ENCODE measurements at places on chromosomes 16 and 17.

- no peak for DNase-seq
Observed at GRCh38 chr16:3358871-3359270, 3.2 kb downstream of the OR2C1 start.

- DNase-seq = no peak
Observed at GRCh38 chr17:81465910-81466309, 46.7 kb downstream of the ACTG1 start.

DNA sequence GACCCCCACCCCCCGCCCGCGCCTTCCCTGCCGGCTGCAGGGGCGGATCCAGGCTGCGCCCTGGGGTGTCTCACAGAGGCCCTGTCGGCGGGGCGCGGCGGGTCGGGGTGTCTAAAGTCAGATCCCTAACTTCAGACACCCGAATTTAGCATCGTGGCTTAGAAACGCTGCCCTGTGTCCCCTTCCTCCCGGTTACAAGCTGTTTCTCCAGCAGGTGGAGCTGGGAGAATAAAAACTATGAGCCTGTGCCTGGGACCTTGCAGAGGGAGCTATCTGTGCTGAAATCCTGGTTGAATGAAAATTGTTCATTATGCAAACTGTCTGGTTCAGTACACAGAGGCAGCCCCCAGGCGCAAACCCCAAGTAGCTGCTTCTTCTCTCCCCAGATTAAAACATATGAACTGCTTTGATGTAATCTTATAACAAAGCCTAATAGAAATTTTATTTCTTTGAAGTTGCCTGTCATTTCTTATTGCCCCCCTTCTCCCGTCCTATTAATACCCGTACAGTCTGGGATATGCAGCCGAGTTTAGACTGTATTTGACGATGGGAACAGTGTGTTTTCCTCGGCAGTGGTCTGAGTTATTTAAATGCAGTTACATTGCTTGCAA is 79.0 kb downstream of the RPA1 start:
- no peak for DNase-seq

- DNase-seq = no peak
Observed at GRCh38 chr17:46121165-46121764, 72.0 kb downstream of the KANSL1 start.

GRCh38 chr16:74505011-74505410 is 83.7 kb upstream of the CLEC18B start:
- no peak for DNase-seq

DNA sequence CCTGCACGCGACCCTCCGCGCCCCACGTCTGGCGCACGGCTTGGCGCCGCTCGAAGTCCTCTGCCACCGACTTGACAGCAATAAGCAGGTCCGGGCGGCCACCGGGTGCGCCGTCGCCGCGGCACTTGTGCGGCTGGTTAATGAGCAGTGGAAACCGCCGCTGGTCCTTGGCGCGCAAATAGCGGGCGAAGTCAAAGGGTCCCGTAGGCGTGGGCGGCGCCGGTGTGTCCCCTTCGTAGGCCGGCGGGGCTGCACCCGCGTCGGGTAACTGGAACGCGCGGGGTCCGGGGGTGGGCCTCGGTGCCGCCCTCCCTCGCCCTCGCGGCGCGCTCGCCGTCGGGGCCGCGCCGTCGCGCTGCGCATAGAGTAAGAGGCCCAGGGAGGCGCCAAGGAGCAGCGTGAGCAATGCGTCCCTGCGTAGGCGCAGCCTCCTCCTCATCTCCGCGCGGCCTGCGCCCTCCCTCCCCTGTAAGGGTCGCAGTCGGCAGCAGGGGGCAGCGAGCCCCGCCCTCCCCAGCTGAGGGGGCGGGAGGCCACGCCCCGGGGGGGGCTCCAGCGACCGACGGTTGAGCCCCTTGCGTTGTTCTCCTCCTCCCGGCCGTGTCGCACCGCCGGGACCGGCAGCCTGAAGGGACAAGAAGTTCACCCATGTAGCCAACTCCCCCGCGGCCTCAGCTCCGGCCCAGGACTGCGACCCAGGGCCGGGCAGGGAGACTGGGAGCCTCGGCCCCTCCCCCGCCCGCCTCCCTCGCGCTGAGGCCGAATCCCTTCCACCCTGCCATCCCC is 558 bp downstream of the B3GNT9 start:
- DNase-seq = no peak

- peak; percentile 97 for DNase-seq
Observed at GRCh38 chr17:59106463-59107305, at the start of gene TRIM37. TSS of gene TRIM37 (minus strand) at chr17:59106880. CDS start at chr17:59106461, 419 bp downstream.

DNA sequence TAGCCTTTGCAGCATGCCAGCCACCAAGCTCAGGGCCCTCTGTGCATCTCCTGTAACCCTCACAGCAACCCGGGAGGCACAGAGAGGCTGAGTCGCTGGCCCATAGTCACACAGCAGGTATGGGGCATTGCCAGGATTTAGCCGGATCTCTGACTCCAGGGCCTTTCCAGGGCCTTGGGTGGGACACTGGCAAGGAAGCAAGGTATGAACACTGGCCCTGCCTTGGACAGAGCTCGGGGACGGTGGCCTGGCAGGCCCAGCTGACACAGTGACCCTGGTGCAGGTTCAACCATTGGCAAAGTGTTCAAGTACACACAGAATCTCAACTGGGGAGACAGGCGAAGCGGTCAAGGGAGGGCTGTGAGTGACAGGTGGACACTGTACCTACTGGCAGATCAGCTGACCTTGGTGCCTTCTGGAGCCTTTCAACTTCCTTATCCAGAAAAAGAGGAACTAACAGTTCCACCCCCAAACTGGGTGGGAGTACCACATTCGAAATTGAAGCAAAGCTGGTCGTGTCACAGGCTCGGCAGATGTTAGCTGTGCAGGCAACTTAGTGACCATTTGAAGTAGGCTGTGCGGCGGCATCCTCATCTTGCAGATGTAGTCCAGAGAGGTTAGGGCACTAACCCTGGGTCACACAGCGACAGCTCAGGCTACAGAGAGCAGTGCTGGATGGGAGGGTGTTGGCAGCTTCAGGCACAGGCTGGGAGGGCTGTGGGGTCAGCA is 287.4 kb downstream of the SEC14L1 start:
- DNase-seq = no peak

DNA sequence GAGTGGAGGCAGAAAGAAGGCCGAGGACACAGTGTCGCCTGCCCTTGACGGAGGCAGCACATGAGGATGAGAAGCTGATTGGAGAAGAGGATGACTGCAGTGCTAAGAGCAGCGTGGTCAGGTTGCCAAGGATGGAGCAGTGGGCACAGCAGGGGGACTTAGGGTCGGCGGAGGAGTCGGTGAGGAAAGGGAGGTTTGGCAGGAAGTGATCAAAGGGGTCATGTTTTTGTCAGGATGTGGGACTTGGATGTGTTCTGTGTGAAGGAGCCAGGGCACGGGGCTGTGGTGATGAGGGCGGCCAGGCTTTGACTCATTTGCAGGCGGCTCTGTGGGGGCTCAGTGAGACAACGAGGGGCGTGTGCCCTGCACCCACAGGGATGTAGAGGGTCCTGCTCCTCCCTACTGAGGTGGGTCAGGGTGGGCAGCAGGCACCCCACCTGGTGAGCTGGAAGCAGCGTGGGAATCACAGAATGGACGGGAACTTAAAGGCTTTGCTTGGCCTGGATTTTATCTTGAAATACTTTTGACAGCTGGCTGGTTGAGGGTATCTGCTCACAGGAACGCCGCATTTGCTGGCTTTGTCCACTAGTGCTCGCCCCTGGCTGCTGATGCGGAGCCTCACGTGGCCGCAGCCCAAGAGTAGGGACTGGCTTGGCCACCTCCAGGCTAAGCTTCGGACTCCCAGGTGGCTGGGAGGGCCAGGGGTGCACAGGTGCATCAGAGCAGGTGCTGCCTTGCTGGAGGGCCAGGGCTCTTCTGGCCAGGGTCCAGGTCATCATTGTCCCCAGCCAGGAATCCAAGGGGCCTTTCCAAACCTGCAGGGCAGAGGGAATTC is 6.0 kb downstream of the MPG start:
- DNase-seq = no peak

DNA sequence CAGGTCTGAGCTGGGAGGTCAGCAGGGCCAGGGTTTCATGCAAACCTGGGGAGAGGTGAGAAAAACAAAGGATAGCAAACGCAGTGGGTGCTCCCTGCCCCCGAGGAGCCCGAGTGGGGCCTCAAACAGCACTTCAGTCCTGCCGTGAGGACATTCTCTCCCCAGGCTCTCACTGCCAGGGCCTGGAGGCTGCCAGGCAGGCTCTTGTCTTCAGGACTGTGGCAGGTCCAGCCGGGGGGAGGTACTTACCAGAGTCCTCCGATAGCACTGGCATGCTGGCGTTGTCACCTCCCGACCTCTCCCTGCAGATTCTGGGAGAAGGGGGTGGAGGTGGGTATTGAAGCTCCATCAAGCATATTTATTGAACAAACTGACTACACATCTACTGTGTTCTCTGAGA is 1.3 kb downstream of the MPP3 start:
- no peak for DNase-seq

DNA sequence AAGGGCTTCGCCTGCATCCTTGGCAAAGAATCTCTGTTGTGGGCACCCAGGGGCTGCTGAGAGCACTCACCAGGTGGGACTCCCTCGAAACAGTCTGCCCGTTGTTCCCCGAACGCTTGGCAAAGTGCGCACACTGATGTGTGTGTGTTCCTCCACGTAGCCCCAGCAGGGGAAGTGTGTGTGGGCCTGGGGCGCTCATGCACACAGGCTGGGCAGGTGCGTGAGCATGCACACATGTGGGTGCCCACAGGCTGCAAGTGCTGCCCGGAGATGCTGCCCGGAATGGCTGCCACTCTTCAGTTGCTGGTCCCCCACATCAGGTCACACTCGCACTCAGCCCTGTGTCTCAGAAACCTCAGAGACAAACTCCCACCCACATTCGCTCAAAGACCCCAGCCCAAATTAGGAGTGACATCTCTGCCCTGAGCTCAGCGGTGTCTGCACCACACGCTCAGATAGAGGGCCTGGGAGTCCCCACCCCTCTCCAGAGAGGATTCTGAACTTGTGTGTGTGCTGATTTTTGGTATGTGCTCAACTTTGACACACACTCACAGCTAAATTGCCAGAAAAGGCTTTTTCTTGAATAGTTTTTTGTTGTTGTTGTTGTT is 119.4 kb downstream of the MGAT5B start:
- no peak for DNase-seq
